ENCODE measurements at places on chromosomes 4 and X.

GRCh38 chrX:38178396-38178795 lies 42.3 kb downstream of the SRPX start:
- DNase-seq, result no peak

DNA sequence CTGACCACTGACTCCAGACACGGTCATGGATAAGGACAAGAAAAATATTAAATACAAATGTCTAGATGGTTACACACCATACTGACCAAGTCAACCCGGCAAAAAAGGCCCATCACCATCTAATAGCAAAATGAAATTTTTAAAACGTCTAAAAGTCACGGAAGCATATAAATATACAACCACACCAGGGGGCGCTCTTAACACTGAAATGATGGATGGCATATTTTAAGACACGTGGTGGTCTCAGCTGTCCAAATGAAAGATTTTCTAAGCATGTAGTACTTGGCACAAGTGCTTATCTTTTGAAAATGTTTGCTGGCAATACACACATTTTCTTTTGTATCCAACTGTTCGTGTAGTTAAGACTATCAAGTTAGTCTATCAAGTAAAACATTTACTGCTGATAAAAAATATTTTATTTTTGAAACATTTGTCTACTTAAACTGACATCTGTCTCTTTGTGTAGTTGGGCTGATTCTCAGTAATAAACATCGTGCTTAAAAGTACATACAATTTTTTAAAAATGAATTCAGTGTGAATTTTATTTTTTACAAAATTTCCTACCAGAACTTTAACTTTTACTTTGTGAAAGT lies 64.6 kb downstream of the COX7B2 start:
- no peak for DNase-seq

GRCh38 chr4:119106036-119107000 lies 29.3 kb upstream of the MYOZ2 start:
- no peak for DNase-seq

- DNase-seq, result no peak
Measured at GRCh38 chrX:43581888-43582539, 74.1 kb upstream of the MAOA start.

DNA sequence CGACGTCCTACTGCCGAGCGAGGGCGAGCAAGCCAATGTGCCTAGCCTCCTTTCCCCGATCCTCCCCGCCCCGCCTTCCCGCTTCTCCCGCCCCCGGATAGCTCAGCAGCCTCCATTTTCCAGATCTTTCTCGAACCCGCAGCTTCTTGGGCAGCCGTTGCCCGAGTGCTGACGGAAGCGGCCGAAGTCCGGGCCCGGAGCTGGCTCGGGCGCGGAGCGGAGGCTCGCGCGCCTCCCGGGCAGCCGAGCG lies 172 bp upstream of the HSPA4L start:
- no peak for DNase-seq

DNA sequence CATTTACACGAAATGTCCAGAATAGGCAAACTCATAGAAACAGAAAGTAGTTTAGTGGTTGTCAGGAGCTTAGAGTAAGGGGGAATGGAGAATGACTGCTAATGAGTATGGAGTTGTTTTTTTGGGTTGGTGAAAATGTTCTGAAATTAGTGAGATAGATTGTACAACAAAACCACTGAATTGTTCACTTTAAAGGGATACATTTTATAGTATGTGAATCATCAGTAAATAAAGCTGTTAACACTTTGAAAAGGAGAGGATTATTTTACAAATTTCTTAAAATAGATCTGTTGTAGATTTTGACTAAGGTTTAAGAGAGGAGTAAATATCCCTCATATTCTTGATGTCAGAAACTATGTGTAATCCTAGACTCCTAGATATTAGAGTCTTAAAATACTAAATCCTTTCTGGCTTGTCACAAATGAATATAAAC lies 82.7 kb downstream of the RAPGEF2 start:
- DNase-seq, result no peak

Data from stimulated activated CD4-positive, alpha-beta T cell treated with anti-CD3 and anti-CD28 coated beads, TNF-alpha, amount 100 ng/mL, for 1 hour (primary cell).